ENCODE measurements at places on chromosomes 3 and 15. TPM values are rescaled to one million over a fixed set of nuclear protein-coding genes. Genes with fewer than 3 reads are reported as not detected.

DNA sequence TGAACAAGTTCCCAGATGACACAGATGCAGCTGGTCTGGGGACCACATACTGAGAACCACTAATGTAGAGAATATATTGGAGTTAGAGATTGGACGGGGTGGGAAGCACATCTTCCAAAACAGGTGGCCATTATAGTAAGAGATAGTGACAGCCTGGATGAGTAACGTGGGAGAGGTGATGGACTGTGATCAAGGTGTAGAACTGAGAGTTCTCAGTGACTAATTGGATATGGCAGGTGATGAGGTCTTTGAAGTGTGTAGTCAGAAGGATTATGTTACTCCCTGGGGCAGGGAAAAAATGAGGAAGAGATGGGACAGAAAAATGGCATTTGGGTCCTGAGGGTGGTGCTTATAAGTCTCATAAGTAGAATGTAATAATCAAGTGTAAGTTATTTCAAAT lies 66.6 kb downstream of the KCNMB2 start:
- no peaks in the 10 kb centered on the region for H3K4me1 ChIP-seq
- no peak overlapping the region for H3K4me3 ChIP-seq
- no peak for DNase-seq
- H3K27me3 ChIP-seq: peaks cover 3% of the 10 kb centered on the region
- no peak overlapping the region for H3K27ac ChIP-seq

Gene CCDC54
- total RNA-seq: not detected

GRCh38 chr3:108006077-108006771 lies 84.6 kb downstream of the CD47 start:
- H3K4me1 ChIP-seq: peaks cover 1% of the 10 kb centered on the region
- peaks cover 5% of the 10 kb centered on the region for H3K27me3 ChIP-seq
- no peak overlapping the region for H3K4me3 ChIP-seq
- H3K36me3 ChIP-seq: no peaks in the 10 kb centered on the region

Gene CASR
- total RNA-seq: not detected

DNA sequence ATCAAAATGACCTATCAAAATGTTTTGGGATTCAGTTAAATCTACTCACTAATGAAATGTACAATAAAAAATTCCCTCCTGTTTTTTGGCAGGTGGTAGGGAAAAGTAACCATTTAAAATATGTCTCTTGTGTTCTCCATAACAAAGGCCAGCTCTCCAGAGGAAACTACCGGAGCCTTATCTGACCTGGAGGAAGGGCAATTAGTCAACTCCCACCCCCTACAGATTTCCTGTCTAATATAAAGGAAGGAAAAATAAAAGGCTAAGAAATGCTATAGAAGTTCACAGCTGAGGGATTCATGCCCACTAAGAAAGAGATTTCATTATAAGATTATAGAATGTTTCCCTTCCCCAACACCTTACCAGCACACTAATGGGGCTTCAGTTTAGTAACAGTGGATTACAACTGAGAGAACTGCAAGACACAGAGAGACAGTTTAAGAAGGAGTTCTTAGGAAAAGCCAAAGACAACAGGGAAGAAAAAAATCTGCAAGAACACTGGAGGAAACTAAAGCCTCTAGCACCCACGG lies 376.5 kb upstream of the KCNMB2 start:
- H3K36me3 ChIP-seq: no peaks in the 10 kb centered on the region
- H3K27me3 ChIP-seq: no peaks in the 10 kb centered on the region
- H3K4me3 ChIP-seq: no peak overlapping the region
- no peaks in the 10 kb centered on the region for H3K4me1 ChIP-seq
- no peak overlapping the region for H3K27ac ChIP-seq

- no peak overlapping the region for H3K4me3 ChIP-seq
- no peaks in the 10 kb centered on the region for H3K4me1 ChIP-seq
- no peak overlapping the region for H3K27ac ChIP-seq
- no peaks in the 10 kb centered on the region for H3K27me3 ChIP-seq
- H3K36me3 ChIP-seq: peaks cover 11% of the 10 kb centered on the region
- DNase-seq: no peak
Measured at GRCh38 chr3:158830391-158830790, 28.5 kb downstream of the MFSD1 start.

DNA sequence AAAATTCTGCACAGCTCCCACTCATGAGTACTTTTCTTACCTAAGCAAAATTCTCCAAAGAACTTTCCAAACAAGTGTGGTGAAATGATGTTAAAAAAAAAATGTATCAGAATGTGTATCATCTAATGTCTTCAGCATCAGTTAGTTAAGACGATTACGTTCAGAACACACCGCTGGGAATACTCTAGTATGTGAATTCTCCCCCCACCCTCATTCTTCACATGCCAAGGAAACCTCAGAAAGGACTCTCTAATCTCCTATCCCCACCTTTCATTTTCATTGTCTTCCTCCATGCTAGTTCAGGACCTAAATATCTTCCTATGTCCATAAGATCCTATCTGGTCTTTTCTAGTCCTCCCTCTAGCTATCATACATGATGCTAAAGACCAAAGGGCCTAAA lies 457.4 kb downstream of the SHQ1 start:
- H3K27ac ChIP-seq: no peak overlapping the region
- peaks cover 7% of the 10 kb centered on the region for H3K4me1 ChIP-seq
- no peaks in the 10 kb centered on the region for H3K36me3 ChIP-seq
- no peaks in the 10 kb centered on the region for H3K27me3 ChIP-seq
- H3K4me3 ChIP-seq: no peak overlapping the region
- DNase-seq: no peak

- no peak for DNase-seq
- H3K4me3 ChIP-seq: no peak overlapping the region
- peaks cover 9% of the 10 kb centered on the region for H3K36me3 ChIP-seq
- H3K27ac ChIP-seq: no peak overlapping the region
- H3K27me3 ChIP-seq: no peaks in the 10 kb centered on the region
Measured at GRCh38 chr3:56930706-56931105, 129.0 kb upstream of the ARHGEF3 start.

Measured in activated CD4-positive, alpha-beta T cell treated with anti-CD3 and anti-CD28 coated beads, Interleukin-2, amount 10 ng/mL, durations not matched to agents 7 days and 5 days (primary cell).